ENCODE measurements at places on chromosomes 7 and 10.

- DNase-seq, result no peak
Measured at GRCh38 chr7:38846280-38846679, 62.7 kb downstream of the VPS41 start.

DNA sequence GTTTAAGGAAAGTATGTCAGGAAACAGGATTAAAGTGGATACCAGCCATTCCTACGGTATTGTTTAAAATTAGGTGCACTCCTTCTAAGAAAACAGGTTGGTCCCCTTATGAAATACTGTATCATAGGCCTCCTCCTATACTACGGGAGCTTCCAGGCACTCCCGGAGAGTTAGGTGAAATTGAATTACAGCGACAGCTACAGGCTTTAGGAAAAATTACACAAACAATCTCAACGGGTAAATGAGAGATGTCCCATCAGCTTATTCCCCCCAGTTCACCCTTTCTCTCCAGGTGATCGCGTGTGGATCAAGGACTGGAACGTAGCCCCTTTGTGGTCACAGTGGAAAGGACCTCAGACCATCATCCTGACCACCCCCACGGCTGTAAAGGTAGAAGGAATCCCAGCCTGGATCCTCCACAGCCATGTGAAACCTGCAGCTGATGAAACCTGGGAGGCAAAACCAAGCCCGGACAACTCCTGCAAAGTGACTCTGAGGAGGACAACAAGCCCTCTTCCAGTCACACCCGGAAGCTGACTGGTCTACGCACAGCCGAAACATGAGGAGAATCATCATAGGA, 25.1 kb upstream of the GHITM start:
- DNase-seq, result no peak

- DNase-seq, result peak; percentile 71
Measured at GRCh38 chr7:74401137-74401859, 52.4 kb upstream of the GTF2IRD1 start.

GRCh38 chr7:46549892-46550639, 629.0 kb upstream of the IGFBP3 start:
- DNase-seq, result no peak

GRCh38 chr10:3865565-3865964, 80.6 kb upstream of the KLF6 start:
- DNase-seq, result no peak

GRCh38 chr10:71933651-71934050, 30.5 kb upstream of the CHST3 start:
- DNase-seq, result no peak

DNA sequence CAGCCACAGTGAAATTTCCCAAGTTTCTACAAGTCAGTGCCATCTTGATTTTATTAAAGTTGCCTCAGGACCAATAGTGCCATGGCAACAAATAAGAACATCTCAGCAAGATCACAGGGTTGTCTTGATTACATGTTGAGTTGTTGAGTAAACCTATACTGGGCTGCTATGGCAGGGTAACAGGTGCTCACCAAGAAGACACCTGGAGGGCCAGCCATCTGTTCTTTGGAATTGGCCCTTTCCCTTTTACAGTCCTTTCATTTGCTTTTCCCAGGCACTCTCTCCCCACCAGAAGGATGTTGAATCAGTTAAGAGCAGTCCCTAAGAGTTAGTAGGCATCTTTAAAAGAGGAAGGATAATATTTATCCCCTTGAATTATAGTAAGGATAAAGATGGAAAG, 582.0 kb downstream of the TNS3 start:
- no peak for DNase-seq

DNA sequence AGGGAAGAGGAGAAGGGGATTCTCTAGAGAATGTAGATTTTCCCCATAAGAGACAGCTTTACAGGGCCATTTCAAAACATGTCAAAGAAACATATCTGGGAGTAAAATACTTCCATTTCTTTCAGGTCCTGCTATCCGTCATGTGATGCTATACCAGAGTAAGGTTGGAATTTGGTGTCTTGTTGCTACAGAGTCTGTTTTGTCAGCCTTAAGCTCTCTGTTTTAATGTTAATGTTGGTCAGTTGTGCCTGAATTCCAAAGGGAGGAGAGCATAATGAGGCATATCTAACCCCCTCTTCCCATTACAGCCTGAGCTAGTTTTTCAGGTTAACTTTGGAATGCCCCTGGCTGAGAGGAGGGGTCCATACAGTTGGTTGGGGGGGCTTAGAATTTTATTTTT, 94.7 kb upstream of the CCDC71L start:
- DNase-seq, result no peak

- no peak for DNase-seq
Measured at GRCh38 chr10:96772196-96772595, 51.9 kb upstream of the PIK3AP1 start.

GRCh38 chr10:44968091-44968490, 8.5 kb downstream of the RASSF4 start:
- DNase-seq, result no peak

- no peak for DNase-seq
Measured at GRCh38 chr7:1754345-1754908, 84.3 kb downstream of the ELFN1 start.

DNA sequence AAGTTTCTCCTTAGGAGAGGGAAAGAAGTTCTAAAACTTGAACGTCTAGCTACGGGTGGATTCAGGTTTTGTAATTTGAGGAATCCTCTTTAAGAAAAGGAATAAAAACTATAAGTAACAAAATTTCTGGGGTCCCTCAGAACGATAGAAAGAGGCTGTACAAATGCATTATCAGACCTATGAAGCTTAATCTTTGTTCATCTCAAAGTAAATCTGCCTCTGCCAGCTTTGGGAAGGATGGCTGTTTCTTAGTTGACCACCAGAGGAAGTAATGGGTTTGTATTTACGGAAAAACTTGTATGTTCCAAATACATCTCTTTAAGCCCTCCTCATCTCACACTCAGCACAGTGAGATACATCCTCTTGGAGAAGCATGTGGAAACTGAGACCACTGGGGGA, 864 bp downstream of the PSTK start:
- DNase-seq, result peak; percentile 17

- DNase-seq, result no peak
Measured at GRCh38 chr7:121480566-121481335, 84.6 kb upstream of the FAM3C start.

DNA sequence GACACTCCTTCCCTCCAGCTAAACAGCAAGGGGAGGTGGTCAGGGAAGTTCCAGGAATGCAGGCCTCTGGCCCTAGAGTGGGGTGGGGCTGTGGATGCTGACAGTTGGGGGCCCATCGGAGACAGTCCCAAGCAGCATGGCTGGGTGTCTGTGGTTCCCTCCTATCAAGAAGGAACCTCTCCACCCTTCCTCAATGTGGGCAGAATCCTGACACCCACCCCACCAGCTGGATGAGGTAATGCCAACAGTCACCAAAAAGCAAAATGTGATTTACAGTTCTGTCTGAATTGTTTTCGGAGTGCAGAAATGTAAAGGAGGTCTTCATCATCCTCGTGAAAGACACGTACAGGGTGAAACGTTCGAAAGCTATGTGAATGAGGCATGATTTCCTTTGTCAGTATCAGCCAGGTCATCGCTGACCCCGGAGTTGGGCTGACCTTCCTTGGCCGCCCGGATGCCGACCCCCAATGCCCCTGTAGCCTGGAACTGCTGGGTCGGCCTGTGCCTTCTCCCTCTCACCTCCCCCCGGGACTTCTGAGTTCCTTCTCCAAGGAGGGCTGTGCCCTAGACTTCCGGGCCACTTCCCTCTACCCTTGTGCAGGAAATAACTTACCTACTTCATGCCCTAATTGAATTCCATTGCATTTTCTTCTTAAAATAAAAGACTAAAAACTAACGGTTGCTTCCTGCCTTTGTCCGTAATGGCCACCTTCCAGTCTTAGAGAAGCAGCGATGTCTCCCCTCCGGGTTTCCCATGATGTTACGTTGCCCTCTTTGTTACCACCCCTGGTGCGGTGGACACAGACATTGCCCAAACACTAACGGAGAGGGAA, 24.5 kb downstream of the FOXK1 start:
- no peak for DNase-seq

GRCh38 chr7:76230214-76230613, 28.5 kb downstream of the SRRM3 start:
- no peak for DNase-seq

- no peak for DNase-seq
Measured at GRCh38 chr7:21942955-21943354, 2.7 kb downstream of the CDCA7L start.

DNA sequence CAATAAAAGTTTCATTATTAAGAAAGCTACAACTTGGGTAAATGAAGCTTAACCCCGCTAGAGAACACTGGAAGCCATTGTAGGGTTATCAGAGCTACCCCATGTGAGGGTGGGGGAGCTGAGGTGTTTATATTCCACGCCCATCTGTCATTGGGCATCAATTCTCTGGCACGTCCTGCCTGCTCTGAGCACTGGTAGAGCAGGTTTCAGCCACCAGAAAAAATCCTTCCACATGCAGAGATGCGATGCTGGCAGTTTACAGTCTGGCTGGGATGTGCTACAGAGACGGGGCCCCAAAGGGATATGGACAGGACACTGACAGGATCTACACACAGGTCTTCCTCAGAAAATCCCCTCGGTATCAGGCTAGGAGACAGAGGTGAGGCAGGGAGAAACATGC, 15.9 kb upstream of the RAPGEF5 start:
- DNase-seq, result no peak

GRCh38 chr10:132180736-132181135, 6.0 kb upstream of the DPYSL4 start:
- no peak for DNase-seq

- DNase-seq, result no peak
Measured at GRCh38 chr7:139984642-139985539, 77.9 kb downstream of the PARP12 start.

DNA sequence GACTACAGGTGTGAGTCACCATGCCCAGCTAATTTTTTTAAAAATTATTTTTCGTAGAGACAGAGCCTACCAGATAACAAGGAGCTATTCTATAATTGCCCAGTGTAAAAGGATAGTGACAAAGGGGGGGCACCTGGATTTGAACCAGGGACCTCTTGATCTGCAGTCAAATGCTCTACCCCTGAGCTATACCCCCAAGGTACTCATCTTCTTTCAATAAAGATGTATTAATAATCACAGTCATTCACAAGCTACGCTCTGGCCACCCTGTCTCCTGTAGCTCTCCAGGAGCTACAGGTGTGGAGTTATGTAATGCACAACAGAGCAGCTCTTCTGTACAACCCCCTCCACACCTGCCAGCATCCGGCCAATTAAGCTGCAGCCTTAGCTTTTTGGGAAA, 83.5 kb downstream of the ZNF777 start:
- no peak for DNase-seq

DNA sequence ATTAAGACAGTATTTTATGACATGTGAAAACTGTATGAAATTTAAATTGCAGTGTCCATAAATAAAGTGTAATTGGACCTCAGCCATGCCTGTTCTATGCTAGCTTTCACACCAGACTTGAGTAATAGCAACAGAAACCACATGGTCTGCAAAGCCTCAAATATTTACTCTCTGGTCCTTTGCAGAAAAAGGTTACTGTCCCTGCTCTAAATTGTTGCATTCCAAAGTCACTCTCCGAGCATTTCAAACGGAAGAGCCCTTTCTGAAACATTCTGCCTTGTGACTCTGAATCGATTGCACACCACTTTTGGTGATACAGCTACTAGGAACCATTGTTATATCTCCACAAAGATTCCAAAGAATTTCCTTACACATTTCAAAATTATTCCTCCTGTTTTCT, 81.0 kb upstream of the STK17A start:
- no peak for DNase-seq

DNA sequence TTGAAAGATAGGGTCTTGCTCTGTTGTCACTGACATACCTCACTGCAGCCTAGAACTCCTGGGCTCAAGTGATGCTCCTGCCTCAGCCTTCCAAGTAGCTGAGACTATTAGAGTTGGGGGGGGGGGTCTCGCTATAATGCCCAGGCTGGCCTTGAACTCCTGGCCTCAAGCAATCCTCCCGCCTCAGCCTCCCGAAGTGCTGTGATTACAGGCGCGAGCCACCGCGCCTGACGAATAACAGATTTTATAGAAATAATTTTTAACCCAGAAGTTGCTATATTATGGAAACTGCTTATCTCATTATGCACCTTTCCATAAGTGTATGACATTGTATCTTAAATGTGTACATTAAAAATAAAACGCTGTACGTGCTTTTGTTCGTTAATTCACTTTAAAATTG, 846 bp downstream of the ANKRD26 start:
- no peak for DNase-seq

GRCh38 chr7:72275382-72276070, 136.6 kb downstream of the CALN1 start:
- DNase-seq, result no peak
